ENCODE measurements at places on chromosomes 5 and 9. TPM values are rescaled to one million over a fixed set of nuclear protein-coding genes. Genes with fewer than 3 reads are reported as not detected.

DNA sequence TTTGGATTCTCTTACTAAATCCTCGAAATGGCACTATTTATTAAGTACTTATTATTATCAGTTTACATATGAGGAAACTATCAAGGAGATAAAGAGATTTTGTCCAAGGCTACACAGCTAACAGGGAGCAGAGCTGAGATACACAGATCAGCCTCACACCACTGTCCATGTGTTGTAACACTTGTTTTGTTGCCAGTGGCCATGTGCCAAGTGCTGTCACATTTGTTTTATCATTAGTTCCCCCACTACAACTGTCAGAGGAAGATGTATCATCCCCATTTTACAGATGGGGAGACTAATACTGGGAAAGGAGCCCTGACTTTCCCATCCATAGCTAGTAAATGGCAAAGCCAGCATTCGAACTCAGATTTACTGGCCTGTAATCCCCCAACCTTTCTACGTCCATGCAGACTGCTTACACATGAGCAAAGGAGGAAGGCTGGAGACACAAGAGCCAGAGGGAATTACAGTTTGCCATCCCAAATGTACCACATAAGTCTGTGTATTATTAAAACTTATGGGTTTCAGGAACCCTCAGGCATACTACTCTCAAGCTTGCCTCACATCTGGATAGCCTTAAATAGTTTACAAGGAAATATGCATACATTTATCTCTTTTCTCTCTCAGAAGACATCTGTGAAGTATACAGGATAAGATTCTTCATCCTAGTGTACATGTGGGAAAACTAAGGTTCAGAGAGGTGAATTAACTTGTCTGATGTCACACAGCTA, 25.1 kb downstream of the PAPPA start:
- no peak for DNase-seq

GRCh38 chr5:158277276-158277675, 418.3 kb upstream of the CLINT1 start:
- DNase-seq = no peak

DNA sequence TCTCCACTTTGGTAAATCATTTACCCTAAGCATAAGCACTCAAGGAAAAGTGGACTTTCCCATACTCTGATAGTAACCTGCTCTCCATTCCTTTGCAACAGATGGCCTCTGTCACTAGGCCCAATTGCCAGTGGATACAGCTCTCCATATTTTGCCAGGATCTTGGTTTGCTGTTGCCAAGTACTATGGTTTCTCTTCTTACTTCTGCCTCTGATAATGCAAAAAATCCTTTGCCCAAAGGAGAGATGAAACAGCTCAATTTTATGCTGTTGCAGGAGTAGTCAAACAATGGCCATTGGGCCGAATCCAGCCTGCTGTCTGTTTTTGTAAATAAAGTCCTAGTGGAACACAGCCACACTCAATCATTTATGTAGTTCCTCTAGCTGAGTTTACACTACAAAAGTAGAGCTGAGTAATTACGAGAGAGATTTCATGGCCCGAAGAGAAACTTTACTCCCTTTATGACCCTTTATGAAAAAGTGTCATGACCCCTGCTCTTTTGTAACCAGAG, 92.5 kb downstream of the HTR4 start:
- peak; percentile 85 for DNase-seq

- no peak for DNase-seq
Measured at GRCh38 chr5:127587246-127587917, 61.5 kb upstream of the CTXN3 start.

GRCh38 chr5:39411061-39411460, 13.7 kb downstream of the DAB2 start:
- DNase-seq = no peak

GRCh38 chr9:112726428-112726827, 8.5 kb upstream of the INIP start:
- DNase-seq = no peak

- DNase-seq = no peak
Measured at GRCh38 chr9:106670418-106670817, 192.5 kb upstream of the ZNF462 start.

DNA sequence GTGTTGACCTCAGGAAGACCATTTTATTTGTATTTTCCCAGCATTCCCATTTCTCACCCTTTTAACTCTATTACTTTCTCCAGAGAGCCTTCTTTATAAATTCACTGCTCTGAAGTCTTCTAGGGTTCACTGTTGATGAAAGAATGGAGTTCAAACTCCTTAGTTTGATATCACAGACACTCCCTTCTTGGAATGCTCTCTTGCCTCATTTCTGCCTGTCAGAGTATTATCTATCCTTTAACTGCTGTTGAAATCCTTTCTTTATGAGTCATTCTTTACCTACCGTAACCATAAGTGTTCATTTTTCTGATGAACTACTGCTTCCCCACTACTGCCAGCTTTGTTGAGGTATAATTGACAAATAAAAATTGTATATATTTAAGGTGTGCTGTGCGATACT, 4.3 kb downstream of the RIC1 start:
- DNase-seq = no peak

DNA sequence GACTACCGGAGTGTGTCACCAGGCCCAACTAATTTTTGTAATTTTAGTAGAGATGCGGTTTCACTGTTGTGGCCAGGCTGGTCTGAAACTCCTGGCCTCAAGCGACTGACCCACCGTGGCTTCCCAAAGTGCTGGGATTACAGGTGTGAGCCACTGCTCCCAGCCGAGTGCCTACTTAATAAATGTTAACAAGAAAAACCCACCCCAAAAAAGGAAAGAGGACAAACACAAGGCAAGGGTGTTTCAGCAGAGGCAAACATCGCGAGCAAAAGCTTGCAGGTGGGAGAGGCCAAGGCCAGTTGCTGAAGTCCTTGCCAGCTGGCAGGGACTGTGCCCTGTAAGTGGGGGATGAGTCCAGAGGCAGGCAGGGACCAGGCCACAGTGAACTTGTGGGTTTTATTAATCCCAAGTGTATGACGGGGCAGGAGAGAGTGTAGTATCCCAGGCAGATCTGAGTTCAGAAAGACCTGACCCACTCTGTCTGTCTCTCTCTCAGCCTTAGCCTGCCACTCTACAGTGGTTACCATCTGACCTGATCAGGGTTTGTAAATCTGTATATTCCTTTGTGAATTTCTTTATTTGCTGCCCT, 6.4 kb upstream of the FPGS start:
- DNase-seq = peak; percentile 84

DNA sequence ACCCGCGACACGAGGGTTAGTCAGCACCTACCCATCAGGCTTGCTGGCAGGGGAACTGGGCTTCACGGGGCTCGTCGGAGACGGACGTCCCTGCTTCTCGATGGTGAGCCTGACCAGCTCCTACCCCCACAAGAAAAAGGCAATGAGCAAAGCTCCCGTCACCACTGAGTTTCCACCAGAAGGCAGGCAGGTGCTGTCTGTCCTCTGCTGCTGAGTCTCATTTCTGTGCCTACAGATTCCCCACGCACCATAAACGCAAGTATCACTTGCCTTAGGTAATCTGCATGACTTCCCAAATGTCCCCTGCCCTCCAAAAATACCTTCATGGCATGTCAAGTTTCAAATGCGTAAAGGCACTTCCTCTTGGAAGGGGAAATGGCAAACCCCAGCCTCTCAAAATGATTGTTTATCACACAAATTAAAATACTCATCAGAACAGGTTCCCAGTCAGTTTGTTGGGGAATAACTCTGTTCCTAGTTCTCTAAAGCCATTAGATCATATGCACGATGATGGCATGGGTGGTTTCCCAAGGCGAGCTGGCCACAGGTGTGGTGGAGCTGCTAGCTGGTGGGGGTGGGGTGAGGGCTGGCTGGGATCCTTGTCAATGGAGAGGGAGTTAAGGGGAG, 85.0 kb downstream of the PRRT1B start:
- DNase-seq = no peak

DNA sequence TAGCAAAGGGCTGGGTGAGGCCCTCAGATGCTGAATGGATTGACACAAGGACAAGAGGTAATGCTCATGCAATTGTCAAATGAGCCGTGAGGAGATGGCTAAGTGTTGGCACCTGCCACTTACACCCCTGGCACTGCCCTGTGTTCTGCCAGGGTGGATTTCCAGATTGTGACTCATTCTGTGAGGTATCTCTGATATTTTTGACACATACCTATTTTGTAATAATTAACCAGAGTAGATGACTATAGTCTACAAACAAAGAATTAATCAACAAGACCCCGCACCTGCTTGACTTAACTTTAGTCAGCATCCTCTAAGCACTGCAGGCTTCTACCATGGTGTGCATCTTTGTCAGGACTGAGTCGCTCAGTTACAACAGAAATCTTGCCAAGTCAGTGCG, 200.8 kb downstream of the DIRAS2 start:
- DNase-seq = no peak

- DNase-seq = no peak
Measured at GRCh38 chr5:40486437-40487275, 193.1 kb upstream of the PTGER4 start.

PHF24 gene
- 0.66 TPM for total RNA-seq

PCDHAC1 gene
- total RNA-seq = 0.82 TPM

All from sigmoid colon (tissue), 7 donors.